CD8-positive, alpha-beta T cell (primary cell): ENCODE measurements at places on chromosomes 2 and 18.

DNA sequence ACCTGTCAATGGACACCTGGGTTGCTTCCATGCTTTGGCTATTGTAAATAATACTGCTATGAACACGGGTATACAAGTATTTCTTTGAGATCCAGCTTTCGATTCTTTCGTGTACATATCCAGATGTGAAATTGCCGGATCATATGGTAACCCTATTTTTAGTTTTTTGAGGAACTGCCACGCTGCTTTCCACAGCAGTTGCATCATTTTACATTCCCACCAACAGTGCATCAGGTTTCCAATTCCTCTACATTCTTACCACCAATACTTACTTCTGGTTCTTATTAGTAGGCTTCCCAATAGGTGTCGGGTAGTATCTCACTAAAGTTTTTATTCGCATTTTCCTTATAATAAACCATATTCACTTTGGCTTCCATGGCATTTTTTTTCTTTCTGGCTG lies 69.6 kb downstream of the PID1 start:
- no peak for DNase-seq

DNA sequence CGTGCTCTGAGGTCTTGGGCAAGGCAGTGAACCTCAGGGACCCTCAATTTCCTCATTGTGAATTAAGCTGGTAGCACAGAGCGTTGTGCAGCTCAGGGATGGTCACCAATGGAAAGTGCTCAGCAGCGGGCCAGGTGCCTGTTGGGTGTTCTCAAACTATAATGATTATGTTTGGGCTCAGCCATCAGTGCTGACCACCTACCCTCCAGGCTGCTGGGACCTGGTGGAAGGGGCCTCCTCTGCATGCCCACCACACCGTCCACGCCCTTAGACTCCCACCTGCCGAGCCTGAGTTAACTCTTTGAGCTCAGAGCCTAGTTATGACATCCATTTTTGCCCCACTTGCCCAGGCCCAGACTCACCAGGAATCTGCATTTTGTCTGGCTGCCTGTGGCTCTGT lies 35.0 kb downstream of the GLI2 start:
- no peak for DNase-seq

DNA sequence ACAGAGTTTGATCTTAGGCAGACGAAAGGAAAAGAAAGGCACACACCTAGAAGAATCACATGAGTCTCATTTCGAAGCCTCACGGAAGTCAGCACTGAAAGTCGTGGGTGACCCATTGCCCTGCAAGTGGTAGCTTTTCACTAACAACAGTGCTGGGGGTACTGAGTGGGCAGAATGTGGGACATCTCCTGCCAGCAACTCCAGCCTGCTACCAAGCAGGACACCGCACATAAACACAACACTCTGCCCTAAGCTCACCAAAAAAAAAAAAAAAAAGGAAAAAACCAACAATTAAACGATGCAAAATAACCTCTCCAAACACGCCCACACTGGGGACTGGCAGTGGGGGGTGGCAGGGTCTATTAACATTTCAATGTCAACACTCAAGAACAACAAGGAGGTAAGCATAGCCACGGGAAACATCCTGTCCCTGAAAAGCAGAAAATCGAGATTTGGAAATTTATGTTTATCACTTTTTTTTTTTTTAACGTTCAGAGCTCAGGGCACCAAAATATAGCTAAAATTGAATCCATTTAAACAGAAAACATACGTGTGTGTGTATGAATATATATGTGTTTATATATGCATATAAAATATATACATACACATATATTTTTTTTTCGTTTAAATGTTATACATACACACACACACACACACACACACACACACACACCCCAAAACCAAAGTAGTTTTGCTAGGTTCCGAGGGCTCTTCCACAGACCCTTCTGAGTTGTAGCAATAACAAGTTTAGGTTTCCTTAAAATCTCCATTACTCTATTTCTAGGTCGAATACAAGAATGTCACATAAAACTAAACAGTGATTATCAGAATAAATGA lies 2.2 kb downstream of the INO80D start:
- no peak for DNase-seq

DNA sequence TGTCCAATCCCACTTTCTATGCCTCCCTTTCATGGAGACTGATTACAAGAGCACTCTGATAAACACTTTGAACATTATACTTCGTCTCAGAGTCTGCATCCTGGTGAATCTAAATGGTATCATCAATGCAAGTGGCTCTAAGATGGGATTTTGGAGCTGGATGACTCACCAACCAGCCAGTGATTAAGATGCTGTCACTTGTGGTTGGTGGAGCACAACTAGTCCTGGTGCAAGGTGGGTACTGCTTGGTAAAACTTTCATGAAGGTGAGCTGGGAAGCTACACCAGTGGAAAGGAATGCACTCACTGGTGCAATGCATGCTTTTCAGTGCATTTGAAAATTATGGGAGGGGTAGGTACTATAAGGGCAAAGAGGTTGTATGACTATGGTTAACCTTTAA lies 137.7 kb upstream of the TRIB2 start:
- DNase-seq, result no peak

- DNase-seq, result no peak
Measured at GRCh38 chr2:208711598-208711997, 305.0 kb downstream of the PTH2R start.

- DNase-seq, result no peak
Measured at GRCh38 chr2:234953116-234954031, 1.6 kb downstream of the SH3BP4 start.

- peak; percentile 40 for DNase-seq
Measured at GRCh38 chr18:51039138-51040112, 9.4 kb downstream of the SMAD4 start.

DNA sequence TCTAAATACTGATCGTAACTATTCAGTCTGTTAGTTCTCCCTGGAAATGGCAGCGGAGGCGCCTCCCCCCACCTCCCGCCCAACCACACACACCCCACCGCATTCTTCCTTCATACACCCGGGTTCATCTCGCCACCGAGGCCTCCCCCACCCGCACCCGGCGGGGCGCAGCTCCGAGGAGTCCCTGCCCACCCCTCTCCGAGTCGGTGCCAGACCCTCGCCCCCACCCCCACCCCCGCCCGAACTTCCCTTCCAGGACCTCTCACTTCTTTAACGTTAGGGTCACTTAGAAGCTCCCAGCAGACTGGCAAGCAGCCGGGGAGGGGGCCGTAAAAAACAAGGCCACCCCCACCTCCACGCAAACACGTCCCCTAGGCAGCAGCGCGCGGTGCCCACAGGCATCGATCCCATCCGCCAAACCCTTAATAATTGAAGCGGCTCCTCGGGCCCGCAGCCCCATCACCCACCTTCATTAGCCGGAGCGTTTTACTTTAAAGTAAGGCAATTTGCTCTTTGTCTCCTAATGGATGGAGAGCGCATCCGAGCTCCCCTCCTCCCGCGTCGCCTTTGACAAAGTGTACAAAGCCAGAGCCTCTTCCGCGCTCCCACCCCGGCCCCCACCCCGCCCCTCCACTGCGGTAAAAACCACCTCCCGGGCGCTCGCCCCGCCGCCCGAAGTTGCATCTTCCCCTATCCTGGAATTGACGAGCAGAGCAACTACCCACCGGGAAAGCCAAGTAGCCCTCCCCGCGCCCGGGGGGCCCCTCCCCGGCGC lies 624 bp downstream of the ZNF516 start:
- no peak for DNase-seq

DNA sequence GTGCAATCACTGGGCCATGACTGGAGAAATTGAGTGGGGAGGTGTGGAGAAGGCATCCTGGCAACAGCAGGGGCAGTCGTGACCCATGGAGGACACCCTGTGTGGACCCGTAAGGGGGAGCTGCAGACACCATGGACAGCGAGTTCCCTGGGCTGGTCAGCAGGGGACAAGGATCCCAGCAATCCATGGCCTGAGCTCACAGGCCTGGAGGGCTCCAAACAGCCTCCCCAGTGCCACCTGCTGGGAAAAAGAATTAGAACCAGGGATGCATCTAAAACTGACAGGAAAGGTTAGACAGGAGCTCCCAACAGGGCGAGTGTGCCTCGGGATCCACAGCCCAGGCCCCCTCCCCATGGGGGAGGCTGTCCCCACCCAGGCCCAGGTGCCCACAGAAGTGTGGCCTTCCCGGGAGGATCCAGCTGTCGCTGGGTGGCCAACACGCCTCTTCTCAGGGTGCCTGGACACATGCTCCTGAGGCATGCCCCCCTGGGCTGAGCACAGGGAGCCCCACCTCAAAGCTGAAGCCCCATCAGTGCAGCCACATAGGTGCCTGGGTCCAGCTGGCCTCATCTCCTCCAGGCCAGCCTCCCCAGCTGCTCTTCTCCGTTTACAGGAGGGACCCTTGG lies 20.5 kb upstream of the KIF1A start:
- no peak for DNase-seq

GRCh38 chr2:234219046-234219310 lies 168.5 kb downstream of the SPP2 start:
- no peak for DNase-seq

GRCh38 chr2:84223191-84223590 lies 235.9 kb downstream of the SUCLG1 start:
- peak; percentile 18 for DNase-seq

DNA sequence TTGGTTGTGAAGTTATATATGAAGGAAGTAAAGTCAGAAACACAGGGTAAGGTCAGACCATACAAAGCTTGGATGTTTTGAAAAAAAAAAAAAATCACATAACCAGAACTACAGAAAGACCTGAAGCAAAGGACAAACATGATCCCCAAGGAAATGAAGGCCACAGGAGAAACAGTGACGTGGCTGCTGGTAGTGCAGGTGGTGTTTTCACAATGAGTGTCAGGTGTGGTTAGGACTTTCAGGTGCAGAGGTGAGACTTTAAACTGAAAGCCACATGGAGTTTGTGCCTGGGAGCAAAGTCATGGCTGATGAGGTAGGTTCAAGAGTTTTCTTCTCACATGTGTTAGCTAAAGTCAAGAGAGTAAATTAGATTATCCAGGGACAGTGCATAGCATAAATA lies 270.7 kb downstream of the PIEZO2 start:
- DNase-seq, result no peak

DNA sequence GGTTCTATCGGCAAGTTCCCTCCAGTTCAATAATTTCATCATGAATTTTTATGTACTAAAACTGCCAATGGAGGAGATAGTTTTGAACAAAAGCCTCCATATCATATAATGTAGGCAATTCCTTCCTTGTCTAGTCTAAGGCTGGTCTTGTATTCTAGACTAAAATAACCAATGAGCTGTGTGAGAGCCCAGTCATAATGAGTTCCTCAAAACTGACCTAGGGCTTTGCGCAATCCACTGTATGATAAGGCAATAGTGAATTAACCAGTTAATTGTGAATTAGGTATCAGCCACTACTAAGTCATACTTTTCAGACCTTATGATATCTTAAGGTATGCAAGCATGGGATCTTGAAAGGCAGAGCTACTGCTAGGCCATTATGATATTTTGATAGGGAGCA lies 7.6 kb upstream of the UXS1 start:
- no peak for DNase-seq

DNA sequence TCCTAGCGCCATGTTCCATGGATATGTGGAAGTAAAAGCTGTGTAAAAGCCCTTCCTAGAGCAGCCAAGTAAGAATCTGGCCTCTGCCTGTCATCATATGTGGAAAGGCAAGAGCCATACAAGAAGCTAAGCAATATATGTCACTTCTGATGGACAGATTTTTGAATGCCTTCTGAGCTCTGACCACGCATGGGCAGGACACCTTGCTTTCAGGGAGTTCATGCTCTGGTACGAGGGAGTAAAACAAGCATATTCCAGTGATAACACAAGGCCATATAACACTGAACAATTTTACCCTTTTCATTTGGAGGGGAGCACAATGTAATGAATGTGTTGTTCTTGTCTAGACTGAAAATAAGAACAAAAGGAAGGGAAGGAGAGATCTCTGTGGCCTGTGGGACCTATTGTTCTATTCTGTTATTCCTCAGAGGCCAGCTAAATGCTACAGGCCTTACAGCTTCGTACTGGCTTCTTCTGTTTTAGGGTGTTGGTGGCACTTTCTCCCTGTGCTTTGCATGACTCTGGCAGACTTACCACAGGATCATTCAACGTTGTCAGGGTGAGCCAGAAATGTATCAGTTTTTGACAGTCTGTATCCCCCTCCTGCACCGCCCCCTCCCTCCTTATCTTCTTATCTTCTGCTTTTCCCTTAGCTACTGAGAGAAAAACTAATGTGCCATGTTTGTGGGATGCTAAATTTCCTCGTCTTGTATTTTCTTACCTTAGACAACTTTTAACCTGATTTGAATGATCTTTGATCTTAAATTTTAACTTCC lies 99.5 kb downstream of the MAP4K4 start:
- no peak for DNase-seq

DNA sequence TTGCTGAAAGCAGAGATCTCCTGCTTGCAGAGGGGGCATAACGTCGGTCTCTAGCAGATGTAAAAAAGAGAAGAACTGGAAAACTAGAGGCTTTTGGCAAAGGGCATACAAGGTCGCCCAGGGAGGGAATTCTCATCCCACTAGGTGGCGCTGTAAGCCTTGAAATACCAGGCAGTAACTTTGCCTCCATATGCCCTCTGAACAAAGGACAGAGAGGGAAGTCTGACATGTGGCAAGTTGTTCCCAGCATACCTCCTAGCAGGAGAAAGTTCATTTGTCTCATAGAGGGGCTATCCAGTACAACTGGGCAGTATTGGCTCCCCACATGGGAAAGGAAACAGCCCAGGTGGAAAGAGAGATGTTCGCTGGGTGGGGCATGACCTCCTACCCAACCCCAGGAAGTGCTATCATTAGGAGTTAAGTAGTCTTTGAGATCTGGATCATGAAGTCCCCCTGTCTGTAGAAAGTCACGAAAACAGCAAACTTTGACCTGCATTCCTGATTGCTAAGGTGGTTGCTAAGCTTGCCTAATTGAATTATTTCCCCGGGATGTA lies 39.9 kb downstream of the STK17B start:
- peak; percentile 43 for DNase-seq

- no peak for DNase-seq
Measured at GRCh38 chr2:119231975-119232665, 8.5 kb downstream of the STEAP3 start.

DNA sequence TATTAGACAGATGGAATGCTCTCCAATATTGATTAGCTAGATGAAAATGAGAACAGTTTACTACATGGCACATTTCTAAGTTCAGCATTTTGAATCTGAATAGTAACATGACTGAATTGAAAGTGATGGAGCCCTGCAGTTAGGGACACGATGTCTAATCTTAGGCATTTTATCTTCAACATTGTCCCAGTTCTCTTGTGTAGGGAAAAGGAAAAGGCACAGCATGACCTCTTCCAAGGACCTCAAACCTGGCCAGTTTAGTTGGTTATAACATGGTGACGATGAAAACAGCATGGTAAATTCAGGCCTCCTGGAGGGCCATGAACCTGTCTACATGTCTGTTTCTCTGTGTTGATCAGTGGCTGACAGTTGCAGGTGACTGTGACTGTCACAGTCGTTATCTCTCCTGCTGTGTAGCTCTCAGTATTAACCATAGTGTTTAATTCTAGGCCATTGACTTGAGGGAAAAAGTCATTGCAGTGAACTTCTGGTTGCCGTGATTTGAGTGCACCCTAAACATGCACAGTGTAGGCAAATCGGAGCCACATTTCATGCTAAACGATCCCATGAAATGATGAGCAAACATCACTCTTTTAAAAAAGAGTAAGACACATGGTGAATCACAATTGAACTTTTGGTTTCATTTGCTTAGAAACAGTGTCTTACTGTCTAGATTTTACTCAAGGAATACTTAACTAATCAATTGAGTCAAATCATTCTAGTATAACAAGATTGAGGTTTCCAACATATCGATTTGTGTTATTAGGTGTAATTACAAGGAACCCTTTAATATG lies 129.7 kb downstream of the PHLPP1 start:
- DNase-seq, result no peak
